ENCODE measurements at places on chromosomes 3 and 15. TPM values are rescaled to one million over a fixed set of nuclear protein-coding genes. Genes with fewer than 3 reads are reported as not detected.

- no peak for DNase-seq
Measured at GRCh38 chr15:85128621-85129020, 147.0 kb downstream of the PDE8A start.

DNA sequence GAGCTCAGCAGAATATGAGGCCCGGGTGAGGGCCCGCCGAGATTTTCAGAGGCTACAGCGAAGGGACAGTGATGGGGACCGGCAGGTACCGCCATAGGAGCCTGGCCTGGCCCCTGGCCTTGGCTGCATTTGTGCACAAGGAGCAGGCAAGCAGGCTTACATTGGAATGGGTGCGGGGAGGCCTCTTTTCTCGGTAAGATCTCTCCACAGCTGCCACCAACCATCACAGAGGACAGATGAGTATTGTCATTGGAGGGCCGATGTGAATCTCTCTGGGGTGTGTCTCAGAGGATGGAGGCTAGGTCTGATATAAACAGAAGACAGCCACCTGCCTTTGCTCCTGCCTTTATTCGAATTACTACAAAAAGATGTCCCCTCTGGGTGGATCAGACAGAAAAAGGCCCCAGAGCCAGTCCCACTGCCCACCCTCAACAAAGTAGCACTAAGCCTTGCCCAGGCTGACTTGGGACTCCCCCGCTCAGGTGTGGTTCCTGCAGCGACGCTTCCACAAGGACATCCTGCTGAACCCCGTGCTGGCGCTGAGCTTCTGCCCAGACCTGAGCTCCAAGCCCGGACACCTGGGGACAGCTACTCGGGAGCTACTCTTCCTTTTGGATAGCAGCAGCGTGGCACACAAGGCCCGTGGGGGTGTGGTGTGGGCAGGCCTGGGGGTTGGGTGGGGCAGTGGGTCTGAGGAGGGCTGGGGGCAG, 5.4 kb downstream of the VWA5B2 start:
- DNase-seq, result no peak

- peak; percentile 9 for DNase-seq
Measured at GRCh38 chr3:65439641-65440284, 599.0 kb downstream of the MAGI1 start.

DNA sequence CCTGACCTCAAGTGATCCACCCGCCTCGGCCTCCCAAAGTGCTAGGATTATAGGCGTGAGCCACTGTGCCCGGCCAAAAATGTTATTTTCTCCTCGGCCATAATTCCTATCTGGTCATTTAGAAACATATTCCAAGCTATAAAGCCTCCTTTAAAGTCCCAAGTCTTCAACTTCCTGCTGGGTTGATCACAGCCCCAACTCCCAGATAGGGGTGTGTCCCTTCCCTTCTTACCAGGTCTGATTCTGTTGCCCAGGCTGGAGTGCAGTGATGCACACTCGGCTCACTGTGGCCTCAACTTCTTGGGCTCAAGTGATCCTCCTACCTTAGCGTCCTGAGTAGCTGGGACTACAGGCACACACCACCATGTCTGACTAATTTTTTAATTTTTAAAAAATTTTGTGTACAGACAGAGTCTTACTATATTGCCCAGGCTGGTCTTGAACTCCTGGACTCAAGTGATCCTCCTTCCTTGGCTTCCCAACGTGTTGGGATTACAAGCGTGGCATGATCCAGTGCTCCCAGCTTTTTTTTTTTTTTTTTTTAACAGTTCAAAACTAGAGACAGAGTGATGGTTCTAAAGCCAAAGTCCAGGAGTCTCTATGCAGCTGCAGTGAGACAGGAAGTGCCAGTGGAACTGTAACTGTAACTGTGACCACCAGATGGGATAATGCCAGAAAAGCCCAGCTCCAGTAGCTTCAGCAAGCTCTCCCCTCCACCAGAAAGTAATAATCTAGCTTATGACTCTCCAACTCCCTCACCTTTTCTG, 8.2 kb upstream of the PRKAR2A start:
- DNase-seq, result no peak

DNA sequence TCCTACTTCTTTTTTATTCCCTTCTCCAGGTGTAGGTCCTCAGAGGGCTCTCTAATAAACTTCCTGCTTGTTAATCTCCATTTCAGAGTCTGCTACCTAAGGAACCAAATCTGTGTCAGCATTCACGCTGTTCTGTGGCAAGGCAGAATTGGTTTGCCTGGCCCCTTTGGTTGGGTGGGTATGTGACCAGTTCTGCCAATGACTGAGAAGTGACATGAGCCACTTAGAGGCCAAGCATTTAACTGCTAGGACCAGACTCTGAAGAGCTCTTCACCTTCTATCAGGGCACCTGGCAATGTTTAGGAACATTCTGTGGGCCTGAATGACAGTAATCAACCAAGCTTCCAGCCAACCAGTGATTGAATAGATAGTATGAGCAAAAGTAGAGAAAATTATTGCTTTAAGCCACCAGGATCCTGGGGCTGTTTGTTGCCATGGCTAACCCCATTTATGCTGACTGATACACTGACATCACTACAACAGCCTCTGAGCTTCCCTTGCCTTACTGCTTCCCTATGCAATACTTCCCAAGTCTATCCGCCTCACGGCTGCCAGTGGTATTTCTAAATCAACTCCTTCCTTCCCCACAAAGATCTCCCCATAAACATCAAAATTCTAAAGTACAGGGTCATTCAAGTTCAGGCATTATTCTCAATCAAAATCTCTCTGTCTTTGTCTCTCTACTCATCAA, 7.6 kb downstream of the FRMD4B start:
- no peak for DNase-seq

DNA sequence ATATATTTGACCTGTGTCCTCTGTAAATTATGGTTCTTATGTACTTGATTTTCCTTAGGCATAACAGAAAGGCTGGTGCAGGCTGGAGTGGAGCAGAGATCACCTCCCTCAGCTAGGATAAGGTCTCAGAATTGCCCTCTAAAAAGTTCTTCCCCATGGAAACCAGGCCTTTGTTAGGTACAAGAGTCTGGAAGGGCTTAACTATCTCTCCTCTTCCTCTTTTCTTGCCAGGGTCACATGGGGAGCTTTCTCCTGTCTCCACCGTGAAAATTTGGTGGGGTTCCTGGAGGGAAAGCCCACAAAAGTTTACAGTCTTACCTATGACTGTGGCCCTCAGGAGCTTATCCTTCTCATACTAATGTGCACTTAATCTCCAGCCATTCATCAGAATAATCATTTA, 633.2 kb downstream of the MCTP2 start:
- DNase-seq, result no peak

DNA sequence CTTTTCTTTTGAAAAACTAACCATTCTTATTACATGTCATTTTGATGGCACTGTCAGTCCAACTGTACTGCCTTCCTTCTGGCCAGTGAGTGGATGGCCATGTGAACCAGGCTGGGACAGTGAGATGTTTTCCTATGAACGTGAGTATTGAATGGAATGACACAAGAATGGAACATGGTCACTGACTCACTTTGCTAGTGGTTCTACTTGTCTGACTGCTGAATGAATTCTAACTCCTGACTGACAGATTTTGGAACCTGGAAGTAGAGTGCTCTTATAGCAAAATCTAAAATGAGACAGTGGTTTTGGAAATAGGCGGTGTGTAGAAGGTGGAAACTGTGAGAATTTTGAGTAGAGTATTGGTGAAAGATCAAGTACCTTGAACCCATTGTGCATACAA, 606.9 kb upstream of the KCNMB2 start:
- no peak for DNase-seq

GRCh38 chr15:56243163-56244037, at the start of gene RFX7:
Gene RFX7 (minus strand): TSS chr15:56243879. CDS start chr15:56243285, 594 bp downstream.
- DNase-seq, result peak; percentile 80

DNA sequence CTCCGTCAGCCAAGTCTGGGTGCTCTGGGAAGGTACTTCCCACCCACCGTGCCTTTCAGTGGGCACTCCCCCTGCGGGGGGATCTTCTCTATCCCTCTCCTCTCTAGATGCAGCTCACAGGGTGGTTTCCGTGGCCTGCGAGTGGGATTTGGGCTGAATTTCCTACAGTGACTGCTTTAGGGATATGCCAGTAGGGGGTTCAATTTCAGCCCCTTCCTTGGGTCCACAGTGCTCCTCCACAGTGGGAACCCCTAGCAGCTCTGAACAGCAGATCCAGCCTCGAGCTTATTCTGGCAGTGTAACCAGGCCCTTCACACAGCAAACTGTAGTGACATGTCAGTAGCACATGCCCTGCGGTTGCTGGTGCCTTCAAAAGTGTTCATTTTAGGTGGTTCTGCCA, 155.7 kb downstream of the CHDH start:
- DNase-seq, result no peak

GRCh38 chr15:86493884-86494283, 414.2 kb downstream of the AGBL1 start:
- no peak for DNase-seq

GRCh38 chr3:43859766-43860165, 169.0 kb downstream of the ABHD5 start:
- no peak for DNase-seq

- DNase-seq, result no peak
Measured at GRCh38 chr3:15513116-15513515, 8.4 kb downstream of the COLQ start.

DNA sequence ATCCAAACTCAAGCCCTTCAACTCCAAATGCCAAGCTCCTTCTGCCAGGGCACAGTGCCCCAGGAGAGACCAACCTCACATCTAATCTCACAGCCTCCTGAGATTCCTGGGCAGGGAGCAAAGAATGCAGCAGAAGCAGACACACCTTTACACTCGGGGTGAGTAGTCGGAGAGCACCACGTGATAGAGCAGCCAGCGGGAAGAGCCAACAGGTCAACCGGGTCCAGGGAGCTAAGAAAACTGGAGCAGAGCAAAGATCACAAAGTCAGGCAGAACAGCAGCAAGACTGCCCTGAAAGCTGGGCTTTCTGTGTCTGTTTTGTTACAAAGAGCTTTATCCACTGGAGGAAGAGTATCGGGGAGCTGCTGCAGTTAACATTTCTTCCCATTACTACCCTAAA, 4.2 kb downstream of the B3GALNT1 start:
- DNase-seq, result no peak

GRCh38 chr3:71003511-71003910, 580.0 kb downstream of the FOXP1 start:
- DNase-seq, result no peak

- no peak for DNase-seq
Measured at GRCh38 chr15:81947548-81947947, 98.3 kb downstream of the MEX3B start.

- no peak for DNase-seq
Measured at GRCh38 chr3:124952282-124952855, 17.8 kb upstream of the MUC13 start.

GRCh38 chr3:10223676-10224639, 24.3 kb upstream of the TATDN2 start:
- no peak for DNase-seq

DNA sequence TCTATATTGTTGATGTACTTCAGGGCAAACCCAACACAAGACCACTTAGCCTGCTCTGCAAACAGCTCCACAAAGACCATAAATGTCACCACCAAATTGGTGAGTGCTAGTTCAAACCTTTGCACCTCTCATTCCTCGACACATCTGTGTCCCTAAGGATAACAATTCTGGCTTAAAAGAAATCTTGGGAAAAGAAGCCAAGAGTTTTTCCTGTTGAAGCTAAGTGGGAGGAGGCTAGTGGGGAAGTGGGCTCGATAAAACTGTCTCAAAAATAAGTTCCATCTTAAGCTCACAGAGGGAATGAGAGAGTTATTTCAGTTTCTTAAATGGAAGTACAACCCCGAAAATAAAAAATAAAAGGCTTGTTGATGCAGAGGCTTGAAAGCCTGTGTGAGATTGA, 40.4 kb upstream of the PRICKLE2 start:
- DNase-seq, result no peak

C3orf22 gene
- not detected for total RNA-seq

FOXB1 gene
- total RNA-seq, result not detected

AHSG gene
- total RNA-seq, result not detected

TMEM40 gene
- not detected for total RNA-seq

ZNF660 gene
- total RNA-seq, result 0.66 TPM

AGBL1 gene
- not detected for total RNA-seq

CP gene
- total RNA-seq, result 1.7 TPM

INKA1 gene
- total RNA-seq, result 1.4 TPM

MFGE8 gene
- total RNA-seq, result 18.7 TPM

OIP5 gene
- total RNA-seq, result 0.22 TPM
